ENCODE measurements at places on chromosomes 11 and 22. TPM values are rescaled to one million over a fixed set of nuclear protein-coding genes. Genes with fewer than 3 reads are reported as not detected.
A peak's percentile ranks its signal among the peaks of the same experiment; 100 is the strongest.

GRCh38 chr11:117819096-117820040, 5.2 kb downstream of the FXYD2 start:
- H3K36me3 ChIP-seq, result no peaks in the 10 kb centered on the region
- peaks cover 30% of the 10 kb centered on the region for H3K4me1 ChIP-seq
- no peaks in the 10 kb centered on the region for H3K27me3 ChIP-seq
- no peak overlapping the region for H3K4me3 ChIP-seq
- DNase-seq, result peak; percentile 32
- H3K27ac ChIP-seq, result no peak overlapping the region

DNA sequence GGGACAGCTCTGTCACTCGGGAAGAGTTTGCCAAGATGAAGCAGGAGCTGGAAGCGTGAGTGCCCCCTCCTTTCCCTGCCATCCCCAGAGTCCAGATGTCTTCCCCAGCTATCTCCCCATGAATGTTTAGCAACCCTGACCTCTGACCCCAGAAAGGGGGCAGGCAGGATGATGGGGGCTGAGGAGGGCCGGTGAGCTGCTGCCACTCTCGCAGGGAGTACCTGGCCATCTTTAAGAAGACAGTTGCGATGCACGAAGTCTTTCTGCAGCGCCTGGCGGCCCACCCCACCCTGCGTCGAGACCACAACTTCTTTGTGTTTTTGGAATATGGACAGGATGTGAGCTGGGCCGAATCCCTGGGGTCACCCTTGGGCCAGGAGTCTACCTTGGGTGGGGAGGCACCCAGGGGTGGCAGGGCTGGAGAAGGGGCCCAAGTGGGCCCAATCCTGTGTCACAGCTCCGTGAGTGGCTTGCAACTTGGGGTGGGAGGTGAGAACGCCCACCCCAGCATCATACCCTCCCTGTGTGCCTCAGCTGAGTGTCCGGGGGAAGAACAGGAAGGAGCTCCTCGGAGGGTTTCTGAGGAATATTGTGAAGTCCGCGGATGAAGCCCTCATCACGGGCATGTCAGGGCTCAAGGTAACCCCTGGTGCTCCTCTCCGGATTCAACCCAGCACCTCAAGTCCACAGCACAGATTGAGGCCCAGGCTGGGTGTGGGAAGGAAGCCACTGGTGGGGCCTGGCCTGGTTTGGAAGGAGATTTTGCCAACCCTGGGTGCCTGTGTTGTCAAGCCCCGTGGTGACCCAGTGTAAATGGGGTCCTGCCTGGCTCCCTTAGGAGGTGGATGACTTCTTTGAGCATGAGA, 7.5 kb downstream of the CFL1 start:
- no peak overlapping the region for H3K4me3 ChIP-seq
- peaks cover 24% of the 10 kb centered on the region for H3K36me3 ChIP-seq
- DNase-seq, result no peak
- peaks cover 2% of the 10 kb centered on the region for H3K4me1 ChIP-seq
- no peaks in the 10 kb centered on the region for H3K27me3 ChIP-seq
- no peak overlapping the region for H3K27ac ChIP-seq

DNA sequence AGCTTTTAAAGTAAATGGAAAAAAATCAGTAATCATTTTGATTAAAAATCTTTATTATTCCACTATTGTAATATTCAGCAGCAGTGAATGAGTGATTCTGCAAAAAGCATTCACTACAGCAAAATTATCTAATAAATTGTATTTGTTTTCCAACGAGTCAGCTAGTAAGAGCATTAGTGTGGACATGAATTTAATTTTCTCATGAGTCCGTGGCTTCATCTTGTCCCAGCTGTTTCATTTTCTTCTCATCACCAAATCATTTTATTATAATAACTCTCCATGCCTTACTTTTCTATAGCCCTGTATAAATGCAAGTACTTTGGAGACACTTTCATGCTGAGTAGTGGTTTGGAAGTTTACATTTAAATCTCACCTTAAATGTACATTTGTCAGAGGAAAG, 66.2 kb downstream of the FANCF start:
- no peaks in the 10 kb centered on the region for H3K36me3 ChIP-seq
- DNase-seq, result no peak
- H3K27me3 ChIP-seq, result no peaks in the 10 kb centered on the region
- no peaks in the 10 kb centered on the region for H3K4me1 ChIP-seq

- no peak for DNase-seq
- no peaks in the 10 kb centered on the region for H3K4me1 ChIP-seq
- H3K27ac ChIP-seq, result no peak overlapping the region
- H3K4me3 ChIP-seq, result no peak overlapping the region
- H3K36me3 ChIP-seq, result peaks cover 4% of the 10 kb centered on the region
These were observed 36.6 kb downstream of the SLC25A17 start for GRCh38 chr22:40782521-40782920.

DNA sequence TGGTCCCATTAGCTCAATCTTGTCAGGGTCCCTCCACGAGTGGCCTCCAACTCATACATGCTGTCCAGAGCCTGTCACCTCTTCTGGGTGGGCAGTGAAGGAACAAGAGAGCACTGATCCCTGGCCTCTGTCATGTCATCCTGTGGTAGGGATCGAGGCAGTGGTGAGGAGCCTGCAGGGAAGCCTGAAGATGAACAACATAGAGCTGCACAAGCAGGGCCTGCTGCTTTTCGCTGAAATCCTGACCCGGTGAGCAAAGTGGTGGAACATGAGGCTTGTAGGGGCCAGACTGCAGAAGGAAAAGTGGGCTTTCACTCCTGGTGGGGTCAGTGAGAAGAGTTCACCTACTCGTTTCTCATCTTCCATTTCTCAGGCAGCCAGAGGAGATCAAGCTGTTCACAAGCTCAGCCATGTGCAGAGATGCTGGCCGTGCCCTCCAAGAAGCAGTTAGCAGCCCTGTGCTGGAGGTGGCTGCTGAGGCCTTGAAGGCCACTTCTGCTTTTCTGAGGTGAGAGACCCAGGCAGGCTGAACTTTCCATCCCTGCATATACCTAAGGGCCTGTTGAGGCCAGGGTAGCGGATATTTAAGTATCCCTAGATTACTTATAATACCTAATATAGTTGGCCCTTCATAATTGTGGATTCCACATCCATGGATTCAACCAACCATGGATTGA, 32.9 kb downstream of the MEI1 start:
- DNase-seq, result no peak
- no peak overlapping the region for H3K27ac ChIP-seq
- H3K4me3 ChIP-seq, result no peak overlapping the region
- no peaks in the 10 kb centered on the region for H3K4me1 ChIP-seq
- no peaks in the 10 kb centered on the region for H3K27me3 ChIP-seq
- H3K36me3 ChIP-seq, result no peaks in the 10 kb centered on the region

DNA sequence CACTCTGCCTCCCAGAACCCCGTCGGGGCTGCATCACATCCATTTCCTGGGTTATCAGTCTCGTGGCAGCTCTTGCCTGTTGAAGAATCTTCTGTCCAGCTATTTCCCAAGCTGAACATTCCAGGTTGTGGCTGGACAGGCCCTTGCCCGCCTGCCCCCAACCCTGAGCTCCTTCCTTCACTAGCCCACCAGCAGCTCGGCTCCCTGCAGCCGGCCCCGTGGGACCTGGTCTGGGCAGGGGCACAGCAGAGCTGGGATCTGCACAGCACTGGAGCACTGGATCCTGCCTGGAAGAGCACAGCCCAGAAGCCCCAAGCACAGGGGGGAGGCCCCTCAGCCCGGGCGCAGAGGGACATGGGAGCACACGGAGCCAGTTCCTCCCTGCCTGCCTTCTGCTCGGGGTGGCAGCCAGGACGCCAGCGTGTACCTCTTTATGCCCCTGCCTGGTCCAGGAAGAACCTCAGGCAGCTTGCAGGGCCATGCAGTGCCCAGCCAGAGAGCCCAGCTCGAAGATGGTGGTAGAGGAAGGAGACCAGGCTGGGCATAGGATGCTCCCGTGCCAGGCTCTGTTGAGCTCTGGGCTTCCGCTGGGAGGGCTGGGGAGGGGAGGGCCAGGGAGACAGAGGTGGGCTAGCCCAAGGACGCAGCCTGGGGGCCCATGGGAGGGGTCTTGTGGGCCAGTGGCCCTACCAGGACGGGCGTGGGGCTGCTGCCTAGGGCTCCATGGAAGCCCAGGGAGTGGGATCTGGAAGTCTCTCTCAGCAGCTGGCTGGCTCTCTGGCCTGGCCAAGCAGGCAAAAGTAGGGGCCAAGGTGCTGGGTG, 16.6 kb upstream of the GNB1L start:
- DNase-seq, result no peak
- no peaks in the 10 kb centered on the region for H3K27me3 ChIP-seq
- H3K36me3 ChIP-seq, result no peaks in the 10 kb centered on the region
- peaks cover 20% of the 10 kb centered on the region for H3K4me1 ChIP-seq
- no peak overlapping the region for H3K27ac ChIP-seq

GRCh38 chr11:132171031-132171430, 800.6 kb downstream of the NTM start:
- no peak overlapping the region for H3K4me3 ChIP-seq
- no peaks in the 10 kb centered on the region for H3K27me3 ChIP-seq
- no peak overlapping the region for H3K27ac ChIP-seq
- H3K36me3 ChIP-seq, result no peaks in the 10 kb centered on the region
- no peak for DNase-seq

- DNase-seq, result no peak
- H3K27ac ChIP-seq, result peak overlapping the region; percentile 68
- no peaks in the 10 kb centered on the region for H3K27me3 ChIP-seq
- H3K4me3 ChIP-seq, result peak overlapping the region; percentile 77
- peaks cover 45% of the 10 kb centered on the region for H3K4me1 ChIP-seq
These were observed 3.4 kb downstream of the FJX1 start for GRCh38 chr11:35621620-35622019.

DNA sequence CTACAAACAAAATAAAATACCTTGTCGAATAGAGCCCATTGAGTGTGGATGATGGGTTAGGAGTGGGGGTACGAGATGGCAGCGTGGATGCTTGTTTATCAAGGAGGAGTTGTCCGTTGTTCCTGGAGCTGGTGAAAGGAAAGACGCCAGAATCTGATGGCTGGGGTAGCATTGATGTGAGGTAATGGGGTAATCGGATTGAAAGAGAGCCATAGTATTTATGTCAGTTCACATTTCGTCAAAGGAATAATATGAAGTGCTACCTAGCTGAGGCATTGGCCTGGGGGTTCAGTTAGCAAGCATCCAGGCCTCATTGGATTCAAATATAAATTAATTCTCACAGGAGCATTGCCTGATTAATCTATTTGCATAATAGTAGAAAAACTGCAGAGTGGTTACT, 16.9 kb upstream of the DBX1 start:
- H3K27ac ChIP-seq, result no peak overlapping the region
- no peak overlapping the region for H3K4me3 ChIP-seq
- no peak for DNase-seq
- H3K36me3 ChIP-seq, result no peaks in the 10 kb centered on the region

- no peak overlapping the region for H3K27ac ChIP-seq
- H3K36me3 ChIP-seq, result no peaks in the 10 kb centered on the region
- peaks cover 10% of the 10 kb centered on the region for H3K4me1 ChIP-seq
- H3K27me3 ChIP-seq, result no peaks in the 10 kb centered on the region
- no peak for DNase-seq
These were observed 155.3 kb downstream of the MIAT start for GRCh38 chr22:26812731-26813130.

GRCh38 chr11:77435972-77436371, 37.9 kb downstream of the PAK1 start:
- no peaks in the 10 kb centered on the region for H3K27me3 ChIP-seq
- H3K4me1 ChIP-seq, result no peaks in the 10 kb centered on the region
- no peak overlapping the region for H3K27ac ChIP-seq
- DNase-seq, result no peak

DNA sequence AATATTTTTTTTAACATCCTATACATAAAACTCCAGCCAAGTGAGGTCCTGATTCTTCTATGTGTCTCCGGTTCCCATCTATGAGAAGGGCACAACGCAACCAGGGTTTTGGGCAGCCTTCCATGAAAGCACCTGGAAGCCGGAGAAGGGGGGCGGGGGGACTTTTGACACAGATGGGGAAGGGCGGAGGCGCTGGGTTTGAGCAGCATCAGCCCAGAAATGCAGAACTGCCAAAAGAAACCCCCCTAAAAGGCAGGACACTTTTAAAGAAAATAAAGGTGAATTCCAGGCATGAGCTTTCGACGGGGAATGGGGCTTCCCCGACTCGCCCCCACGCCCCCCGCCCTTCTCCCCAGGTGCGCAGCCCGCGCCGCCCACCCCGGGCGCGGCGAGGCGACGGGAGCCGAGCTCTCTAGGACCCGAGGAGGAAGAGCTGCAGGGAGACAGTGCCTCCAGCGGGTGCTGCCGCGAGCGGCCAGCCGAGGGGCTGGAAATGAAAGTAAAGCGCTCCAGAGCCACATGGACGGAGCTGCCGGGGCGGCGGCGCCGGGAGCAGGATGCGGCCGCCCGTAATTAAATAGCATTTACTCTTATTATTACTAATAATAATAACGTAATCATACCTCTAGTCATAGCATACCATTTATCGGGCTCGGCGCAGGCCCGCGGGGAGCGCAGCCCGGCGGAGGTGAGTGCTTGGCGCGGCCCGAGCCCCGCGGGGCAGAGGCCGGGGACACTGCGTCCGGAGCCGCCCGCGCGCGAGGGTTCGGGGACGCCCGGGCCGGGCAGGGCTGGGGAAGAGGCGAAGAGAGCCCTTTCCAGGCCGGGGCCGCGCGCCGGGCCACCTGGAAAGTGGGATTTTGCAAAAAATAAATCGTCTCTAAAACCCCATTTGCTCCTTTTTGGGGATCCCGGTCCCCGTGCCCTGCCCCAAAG, at the start of gene ZC3H7B:
ZC3H7B (plus strand) TSS at position 441 of the 936 bp plus-strand sequence. CDS start 19,136 bp downstream, outside the sequence.
- DNase-seq, result peak; percentile 58
- H3K27ac ChIP-seq, result peak within 1 kb of the TSS; percentile 70
- peaks cover 22% of the 10 kb centered on the region for H3K4me1 ChIP-seq

- DNase-seq, result peak; percentile 79
- no peak overlapping the region for H3K4me3 ChIP-seq
- no peaks in the 10 kb centered on the region for H3K27me3 ChIP-seq
- H3K36me3 ChIP-seq, result no peaks in the 10 kb centered on the region
- no peak overlapping the region for H3K27ac ChIP-seq
These were observed 4.0 kb downstream of the P4HA3 start for GRCh38 chr11:74307434-74307833.

DNA sequence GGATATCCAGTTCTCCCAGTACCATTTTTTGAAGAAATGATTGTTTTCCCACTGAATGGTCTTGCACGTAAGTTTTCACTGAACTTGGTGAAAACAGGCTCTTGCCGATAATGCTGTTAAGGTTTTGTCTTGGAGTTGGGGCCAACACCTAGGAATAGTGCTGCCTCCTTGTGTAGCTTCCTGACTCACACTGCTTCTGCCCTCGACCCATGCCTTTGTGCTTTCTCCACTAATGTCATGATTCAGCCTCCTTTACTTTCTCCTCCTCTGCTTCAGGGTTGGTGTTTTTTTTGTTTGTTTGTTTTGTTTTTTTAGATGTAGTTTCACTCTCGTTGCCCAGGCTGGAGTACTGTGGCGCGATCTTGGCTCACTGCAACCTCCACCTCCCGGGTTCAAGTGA, 30.2 kb downstream of the SLC5A1 start:
- no peak for DNase-seq
- no peaks in the 10 kb centered on the region for H3K36me3 ChIP-seq
- no peak overlapping the region for H3K27ac ChIP-seq

- no peaks in the 10 kb centered on the region for H3K36me3 ChIP-seq
- no peak for DNase-seq
- no peak overlapping the region for H3K27ac ChIP-seq
- H3K27me3 ChIP-seq, result peaks cover 21% of the 10 kb centered on the region
- no peaks in the 10 kb centered on the region for H3K4me1 ChIP-seq
These were observed 6.1 kb downstream of the APLNR start for GRCh38 chr11:57230791-57231538.

FIBP gene
- 67.4 TPM for total RNA-seq

PIWIL4 gene
- 0.75 TPM for total RNA-seq

OTOG gene
- total RNA-seq, result not detected

ABCC8 gene
- not detected for total RNA-seq
